Activated T-helper 1 cell treated with anti-CD3 and anti-CD28 coated beads, Interleukin-12 subunit alpha, Interleukin-12 subunit beta, Interleukin-2, Interleukin-4 antibody, amounts not matched to agents 30 ng/mL and 10 ng/mL and 1 ng/mL, durations not matched to agents 14 hours and 24 hours and 36 hours (primary cell): ENCODE measurements at places on chromosomes 11 and 22. TPM values are rescaled to one million over a fixed set of nuclear protein-coding genes. Genes with fewer than 3 reads are reported as not detected.

C11orf87 gene
- total RNA-seq, result not detected in 2 replicates

RTN4R gene
- total RNA-seq, result 1.7 and 1.9 TPM in 2 replicates

SCN3B gene
- not detected in 2 replicates for total RNA-seq

SCGB1A1 gene
- total RNA-seq, result not detected in 2 replicates

PDGFD gene
- not detected in 2 replicates for total RNA-seq

SLC22A12 gene
- total RNA-seq, result not detected in 2 replicates

ZC3H7B gene
- 77.1 and 79.0 TPM in 2 replicates for total RNA-seq

GRCh38 chr11:968822-969221, 43.2 kb downstream of the AP2A2 start:
- no peak for DNase-seq

GRCh38 chr11:64226507-64227051, 505 bp downstream of the NUDT22 start:
- DNase-seq, result peak; percentile 57

DNA sequence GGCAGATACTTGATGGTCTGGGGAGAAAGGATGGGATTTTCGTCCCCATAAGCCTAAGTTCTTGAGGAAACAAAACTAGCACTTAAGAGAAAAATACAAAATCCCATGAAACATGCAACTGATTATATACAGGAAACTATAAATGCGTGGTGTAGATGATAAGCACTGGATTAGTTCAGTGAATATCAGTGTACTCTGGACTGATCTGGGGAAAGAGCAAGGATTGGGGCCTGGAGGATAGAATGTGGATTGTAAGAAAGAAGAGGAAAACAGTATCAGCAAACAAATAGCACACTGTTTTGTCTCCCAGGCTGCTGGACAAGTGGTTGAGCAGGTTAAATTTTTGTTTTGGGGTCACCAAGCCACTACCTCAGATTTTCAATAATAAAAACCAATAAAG, 49.8 kb downstream of the DCUN1D5 start:
- no peak for DNase-seq

GRCh38 chr11:106957030-106957482, 61.2 kb downstream of the GUCY1A2 start:
- no peak for DNase-seq

DNA sequence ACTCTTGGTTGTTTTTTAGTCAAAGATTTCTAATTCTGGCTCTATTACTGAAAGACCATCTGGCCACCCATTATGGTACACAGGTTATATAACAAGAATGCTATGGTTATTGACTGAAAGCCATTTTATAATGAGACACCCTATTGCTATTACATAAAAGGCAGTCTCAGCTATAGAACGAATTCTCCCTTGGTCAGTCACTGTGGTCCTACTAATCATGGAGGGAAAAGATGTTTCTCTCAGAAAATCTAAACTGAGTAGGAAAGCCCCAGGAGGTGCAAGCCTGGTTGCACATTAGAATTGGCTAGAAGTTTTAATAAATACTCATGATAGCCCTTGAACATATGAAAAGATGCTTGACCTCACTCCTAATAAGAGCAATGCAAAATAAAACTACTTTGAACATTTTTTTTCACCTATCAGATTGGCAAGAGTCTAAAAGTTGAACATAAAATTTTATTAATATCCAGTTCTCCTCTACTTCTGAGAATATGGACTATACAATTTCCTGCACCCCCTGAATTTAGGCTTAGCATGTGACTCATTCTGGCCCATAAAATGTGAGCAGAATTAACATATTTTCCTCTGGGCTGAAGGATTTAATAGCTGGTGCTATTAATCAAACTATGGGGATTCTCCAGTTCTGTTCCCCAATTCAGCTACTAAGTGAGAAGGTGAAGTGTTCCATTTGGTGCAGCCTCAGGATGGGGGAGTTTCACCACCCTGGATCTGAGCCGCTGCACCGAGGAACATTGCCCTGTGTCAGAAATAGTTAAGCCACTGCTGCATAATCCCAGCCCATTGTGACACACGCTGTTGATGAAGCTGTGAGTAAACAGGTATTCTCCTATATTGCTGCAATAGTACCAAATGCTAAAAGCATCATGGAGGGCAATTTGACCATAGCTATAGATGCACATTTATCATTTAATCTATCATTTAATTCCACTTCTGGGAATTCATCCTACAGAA, 11.5 kb upstream of the CRKL start:
- no peak for DNase-seq

DNA sequence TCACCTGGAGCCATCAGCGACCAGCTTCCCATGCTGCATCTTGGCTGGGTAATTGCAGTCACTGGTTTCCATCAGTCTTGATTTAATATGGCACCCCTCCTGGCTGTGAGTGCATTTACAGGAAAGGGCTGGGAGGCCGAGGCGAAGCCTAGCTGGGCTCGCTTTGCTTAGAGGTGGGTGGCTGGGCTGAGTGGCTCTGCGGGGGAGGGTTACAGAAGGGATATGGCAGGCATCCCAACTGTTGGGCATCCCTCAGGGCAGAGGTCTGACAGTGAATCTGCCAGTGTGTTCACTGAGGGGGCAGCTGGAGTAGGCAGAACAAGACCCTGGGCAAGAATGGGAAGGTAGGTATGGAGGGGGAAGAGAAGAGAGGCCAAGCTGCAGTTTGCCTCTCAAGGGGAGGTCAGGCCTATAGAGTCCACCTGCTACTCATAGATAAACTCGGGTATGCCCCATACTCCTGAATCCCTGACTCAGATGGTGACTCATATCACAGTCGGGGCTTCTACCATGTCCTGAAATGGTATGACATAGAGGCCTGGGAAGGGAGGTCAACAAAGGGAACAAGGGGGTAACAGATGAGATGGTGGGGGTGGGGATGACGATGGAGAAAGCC, 77.5 kb upstream of the PHOX2A start:
- DNase-seq, result no peak

GRCh38 chr11:75286826-75287465, 46.4 kb downstream of the TPBGL start:
- DNase-seq, result no peak

- DNase-seq, result no peak
These were observed 1080.8 kb upstream of the TENM4 start for GRCh38 chr11:80521592-80521991.

GRCh38 chr11:11243590-11244469, 109.2 kb downstream of the CSNK2A3 start:
- no peak for DNase-seq

- peak; percentile 47 for DNase-seq
These were observed 320 bp upstream of the PHLDA2 start for GRCh38 chr11:2929531-2929949.

DNA sequence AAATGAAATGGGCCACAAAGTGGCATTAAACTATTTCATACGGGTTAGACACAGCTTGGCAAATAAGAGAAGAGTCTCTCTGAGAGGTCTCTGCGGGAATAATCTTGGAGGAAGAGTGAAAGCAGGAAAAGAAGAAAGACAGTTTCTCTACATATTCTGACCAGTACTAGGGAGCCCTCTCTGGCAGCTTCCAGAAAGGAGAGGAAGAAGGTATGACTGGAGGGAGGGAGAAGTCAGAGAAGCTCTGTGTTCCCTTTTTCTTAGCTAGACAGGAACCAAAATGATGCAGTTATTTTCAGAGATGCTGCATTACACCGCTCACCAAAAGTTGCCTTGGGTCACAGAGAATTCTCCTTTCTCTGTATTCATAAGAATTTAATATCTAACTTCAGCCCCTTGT, 382.1 kb downstream of the KCNA4 start:
- DNase-seq, result no peak

- no peak for DNase-seq
These were observed at the start of gene HTR3A for GRCh38 chr11:113974741-113975470. TSS of gene HTR3A (plus strand) at chr11:113975108. CDS start at chr11:113975326, 218 bp downstream.

DNA sequence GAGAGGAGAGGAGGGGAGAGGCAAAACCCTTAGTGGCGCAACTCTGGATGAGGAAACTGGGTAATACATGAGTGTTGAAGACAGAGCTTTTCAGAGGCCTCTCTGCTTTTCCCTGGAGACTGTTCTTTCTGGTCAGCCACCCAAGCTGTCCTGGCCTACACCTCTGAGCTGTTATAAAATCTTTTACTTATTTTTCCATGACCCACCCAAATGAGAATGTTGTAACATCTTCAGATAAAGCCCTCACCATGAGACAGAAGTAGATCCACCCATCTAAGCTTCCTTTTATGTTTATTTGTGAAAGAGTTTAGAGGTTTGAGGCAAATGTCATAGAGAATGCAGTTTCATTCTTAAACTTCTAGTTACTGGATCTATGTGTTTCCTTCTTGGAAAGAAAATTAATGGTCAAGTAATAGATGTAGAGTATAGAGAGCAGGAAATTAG, 20.3 kb upstream of the APLP2 start:
- DNase-seq, result no peak

DNA sequence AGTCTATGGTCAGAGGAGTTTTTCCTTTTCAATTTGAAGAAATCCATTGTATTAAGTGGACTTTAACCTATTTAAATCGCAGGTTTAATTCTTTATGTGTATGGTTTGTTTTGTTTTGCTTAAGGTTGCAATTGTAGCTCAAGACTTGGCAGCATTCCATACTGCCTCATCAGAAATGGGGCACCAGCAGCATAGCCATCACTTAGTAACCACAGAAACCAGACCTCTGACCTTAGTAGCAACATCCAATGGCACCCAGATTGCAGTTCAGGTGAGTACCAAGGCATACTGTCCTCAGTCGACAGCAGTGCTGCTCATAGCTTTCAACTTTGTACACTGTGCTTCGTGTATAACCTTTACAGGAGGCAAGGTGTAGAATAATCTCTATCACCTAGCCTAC, 48.4 kb upstream of the WEE1 start:
- DNase-seq, result no peak

GRCh38 chr11:8296872-8297271, 33.2 kb upstream of the LMO1 start:
- DNase-seq, result no peak

DNA sequence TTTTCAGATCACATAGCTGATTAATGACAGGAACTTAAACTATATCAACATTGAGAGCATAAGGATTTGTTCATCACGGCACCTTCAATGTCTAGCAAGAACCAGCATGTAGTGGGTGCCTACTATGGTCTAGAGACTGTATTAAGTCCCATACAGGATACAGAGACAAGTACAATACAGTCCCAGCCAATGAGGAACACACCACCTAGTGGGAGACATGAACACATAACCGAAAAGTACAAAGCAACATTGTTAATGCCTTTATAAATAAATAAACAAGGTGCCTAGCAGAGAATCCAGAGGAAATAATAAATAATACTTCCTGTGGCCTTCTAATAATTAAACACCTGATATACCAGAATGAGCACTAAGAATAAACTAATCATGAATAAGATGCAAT, 87.7 kb upstream of the OPCML start:
- DNase-seq, result no peak

DNA sequence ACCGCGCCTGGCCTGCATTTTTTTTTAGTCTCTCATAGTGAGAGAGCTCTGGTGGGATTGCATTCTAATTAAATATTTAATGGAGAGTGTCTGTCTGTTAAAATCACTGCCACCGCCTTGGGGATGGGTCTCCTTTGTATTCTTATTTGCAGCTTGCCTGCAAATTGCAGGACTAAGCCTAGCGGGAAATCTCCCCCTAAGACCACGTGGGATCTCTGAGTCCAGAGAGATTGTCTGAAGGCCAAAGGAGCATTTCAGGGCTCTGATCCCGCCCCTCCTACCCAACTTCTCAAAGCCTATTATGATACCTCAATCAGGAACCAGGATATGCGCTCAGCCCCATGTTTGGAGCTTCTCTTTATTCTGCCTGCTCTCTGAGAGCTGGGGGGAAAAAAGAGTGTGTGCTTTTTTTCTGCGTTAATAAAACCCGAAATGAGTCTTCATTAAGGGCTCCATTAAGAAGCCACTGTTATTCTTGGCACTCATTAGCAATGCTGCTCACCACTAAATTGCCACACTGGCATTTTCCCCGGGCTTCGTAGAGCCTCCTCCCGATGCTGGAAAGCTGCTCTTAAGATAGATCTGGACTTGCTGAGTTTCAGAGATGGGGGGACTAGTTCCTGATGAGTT, 92.9 kb upstream of the THY1 start:
- DNase-seq, result no peak

- DNase-seq, result no peak
These were observed 100.8 kb downstream of the LDLRAD3 start for GRCh38 chr11:36044636-36045035.

DNA sequence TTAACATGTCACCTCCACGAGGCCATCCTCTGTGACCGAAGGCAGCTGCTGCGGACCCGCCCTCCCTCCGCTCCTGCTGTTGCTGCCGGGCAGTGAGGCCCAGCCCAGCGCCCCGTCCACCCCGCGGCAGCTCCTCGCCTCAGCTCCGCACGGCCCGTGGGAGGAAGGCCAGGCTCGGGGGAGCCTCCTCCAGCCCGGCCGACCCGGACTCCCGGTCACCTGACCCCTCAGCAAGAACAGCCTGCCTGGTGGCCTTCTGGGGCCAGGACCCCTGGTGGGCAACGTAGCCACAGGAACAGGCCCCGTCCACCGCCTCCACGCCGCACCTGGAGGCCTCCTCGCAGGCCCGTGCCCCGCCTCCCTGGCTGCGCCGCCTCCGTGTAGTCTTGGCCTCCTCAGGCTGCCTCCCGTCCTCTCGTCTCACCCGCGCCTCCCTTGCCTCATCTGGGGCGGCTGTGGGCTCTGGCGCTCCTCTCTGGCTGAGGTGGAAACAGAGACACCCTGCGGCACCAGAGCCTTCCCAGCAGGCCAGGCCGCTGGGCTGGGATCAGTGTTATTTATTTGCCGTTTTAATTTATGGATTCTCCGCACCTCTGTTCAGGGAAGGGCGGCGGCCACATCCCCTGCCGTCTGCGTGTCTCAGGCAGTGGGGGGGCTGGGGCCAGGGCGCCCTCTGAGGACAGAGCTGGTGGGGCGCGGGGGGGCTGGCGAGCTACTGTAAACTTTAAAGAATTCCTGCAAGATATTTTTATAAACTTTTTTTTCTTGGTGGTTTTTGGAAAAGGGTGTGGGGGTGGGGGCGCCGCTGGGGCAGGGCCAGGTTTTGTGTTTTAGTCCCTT, 25.4 kb downstream of the MOB2 start:
- no peak for DNase-seq

- DNase-seq, result no peak
These were observed 45.6 kb upstream of the POLD3 start for GRCh38 chr11:74546752-74547151.

GRCh38 chr11:69368119-69368880, 74.3 kb downstream of the MYEOV start:
- DNase-seq, result no peak
